ENCODE measurements at places on chromosomes 13 and 19.
A peak's percentile ranks its signal among the peaks of the same experiment; 100 is the strongest.

GRCh38 chr13:21175656-21176214 lies 617 bp downstream of the SKA3 start:
- no peak for DNase-seq

DNA sequence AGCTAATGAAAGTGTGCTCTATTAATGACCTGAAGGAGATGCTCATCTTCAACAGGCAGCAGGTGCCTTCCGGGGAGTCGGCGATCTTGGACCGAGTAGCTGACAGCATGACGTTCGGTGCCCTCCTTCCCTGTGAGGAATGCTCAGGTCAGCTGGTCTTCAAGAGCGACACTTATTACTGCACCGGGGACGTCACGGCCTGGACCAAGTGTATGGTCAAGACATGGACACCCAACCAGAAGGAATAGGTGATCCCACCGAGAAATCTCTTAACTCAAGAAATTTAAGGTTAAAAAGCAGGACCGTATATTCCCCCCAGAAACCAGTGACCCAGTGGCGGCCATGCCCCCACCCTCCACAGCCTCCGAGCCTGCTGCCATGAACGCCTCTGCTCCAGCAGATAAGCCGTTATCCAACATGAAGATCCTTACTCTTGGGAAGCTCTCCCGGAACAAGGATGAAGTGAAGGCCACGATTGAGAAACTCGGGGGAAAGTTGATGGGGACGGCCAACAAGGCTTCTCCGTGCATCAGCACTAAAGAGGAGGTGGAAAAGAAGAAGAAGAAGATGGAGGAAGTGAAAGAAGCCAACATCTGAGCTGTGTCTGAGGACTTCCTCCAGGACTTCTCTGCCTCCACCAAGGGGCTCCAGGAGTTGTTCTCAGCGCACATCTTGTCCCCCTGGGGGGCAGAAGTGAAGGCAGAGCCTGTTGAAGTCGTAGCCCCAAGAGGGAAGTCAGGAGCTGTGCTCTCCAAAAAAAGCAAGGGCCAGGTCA lies 22.8 kb upstream of the ANKRD10 start:
- no peak for DNase-seq

- no peak for DNase-seq
These were observed 25.3 kb upstream of the OR10H2 start for GRCh38 chr19:15702534-15702930.

DNA sequence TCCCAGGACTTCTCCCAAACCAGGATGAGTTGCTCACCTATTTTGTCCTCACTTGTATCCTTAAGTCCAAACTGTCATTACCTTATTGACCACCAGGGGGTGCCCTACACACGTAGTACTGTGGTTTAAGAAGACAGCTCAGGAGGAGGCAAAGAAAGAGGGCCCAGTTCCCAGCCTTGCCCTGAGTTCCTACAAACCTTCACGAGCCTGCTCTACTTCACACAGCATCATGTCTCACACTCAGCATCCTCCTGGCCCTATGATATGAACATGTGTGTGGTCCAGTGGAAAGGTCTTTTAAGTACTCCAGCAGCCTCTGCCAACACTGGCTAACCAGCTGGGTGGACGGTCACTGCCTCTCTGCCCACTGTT lies 8.1 kb upstream of the ZNF784 start:
- peak; percentile 79 for DNase-seq

DNA sequence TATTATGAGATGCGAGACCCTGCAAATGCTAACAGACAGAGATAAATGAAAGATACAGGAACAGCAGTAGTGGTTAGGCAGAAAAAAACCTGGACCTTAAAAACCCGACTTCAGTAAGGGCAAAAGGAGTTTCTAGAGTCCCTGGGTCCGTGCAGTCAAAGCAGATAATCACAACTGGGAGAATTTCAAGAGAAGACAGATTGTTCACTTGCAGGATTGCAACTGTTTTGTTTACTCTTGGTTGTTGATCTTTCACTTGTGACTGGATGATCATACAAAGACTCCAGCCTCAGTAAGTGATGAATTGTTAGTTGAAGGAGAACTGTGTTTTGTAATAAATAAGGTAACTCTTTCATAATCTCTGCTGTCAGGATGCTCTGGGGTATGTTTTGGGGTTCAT lies 135.1 kb downstream of the GPC6 start:
- no peak for DNase-seq

DNA sequence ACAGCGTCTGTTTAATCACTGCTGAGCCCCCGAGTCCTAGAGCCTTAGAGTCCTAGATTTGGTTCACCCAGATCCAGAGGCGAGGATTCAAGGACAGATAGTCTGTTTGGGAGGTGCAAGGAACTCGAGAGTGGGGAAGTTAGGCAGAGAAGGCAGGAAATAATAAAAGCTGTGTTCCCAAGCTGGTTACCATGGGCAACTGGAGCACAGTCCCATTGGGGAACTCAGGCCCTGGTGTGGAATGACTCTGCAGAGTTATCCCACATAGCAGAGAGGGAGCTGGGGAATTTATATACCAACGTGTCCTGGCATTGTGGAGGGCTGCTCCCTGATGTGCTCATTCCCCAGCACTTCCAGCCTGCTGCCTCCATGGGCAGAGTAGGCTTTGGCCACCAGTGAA lies 9.7 kb downstream of the IGSF23 start:
- no peak for DNase-seq

DNA sequence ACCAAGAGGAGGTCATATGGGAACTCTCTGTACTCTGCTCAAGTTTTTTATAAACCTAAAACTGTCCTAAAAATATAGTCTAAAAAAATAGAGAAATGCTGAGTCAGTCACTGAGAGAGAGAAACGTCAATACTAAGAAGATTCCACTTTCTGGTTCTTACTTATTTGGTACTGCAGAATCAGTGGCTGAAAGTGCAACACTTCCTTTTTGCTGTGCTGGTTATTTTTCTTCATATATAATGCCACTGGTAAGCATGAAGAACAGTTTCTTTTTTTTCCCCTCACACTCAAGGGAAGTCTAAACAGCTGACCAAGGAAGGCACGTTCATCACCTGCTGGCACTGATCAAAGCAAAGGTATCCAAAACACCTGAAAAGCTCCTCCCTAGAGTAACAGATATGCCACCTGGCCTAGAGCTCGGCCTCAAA lies 44.3 kb upstream of the N4BP2L1 start:
- DNase-seq: no peak

GRCh38 chr13:99085808-99086266 lies 108.0 kb upstream of the DOCK9 start:
- DNase-seq: no peak

GRCh38 chr13:105814219-105814901 lies 721.1 kb downstream of the EFNB2 start:
- DNase-seq: no peak

- no peak for DNase-seq
These were observed 1155.1 kb downstream of the OLFM4 start for GRCh38 chr13:54183728-54184127.

Measured in substantia nigra (tissue), 51 donors.